T-helper 9 cell (primary cell): ENCODE measurements at places on chromosomes 11 and 22.

- no peak for DNase-seq
Measured at GRCh38 chr22:17974087-17974486, 50.3 kb downstream of the MICAL3 start.

GRCh38 chr22:36900880-36901279, 12.5 kb upstream of the CSF2RB start:
- no peak for DNase-seq

GRCh38 chr11:45163956-45164575, 17.6 kb downstream of the PRDM11 start:
- DNase-seq = no peak

- no peak for DNase-seq
Measured at GRCh38 chr22:36761553-36762240, 14.2 kb downstream of the IFT27 start.

GRCh38 chr11:45025716-45026492, 75.2 kb upstream of the TP53I11 start:
- DNase-seq = no peak

- no peak for DNase-seq
Measured at GRCh38 chr11:14529321-14529720, 9.1 kb upstream of the PSMA1 start.

DNA sequence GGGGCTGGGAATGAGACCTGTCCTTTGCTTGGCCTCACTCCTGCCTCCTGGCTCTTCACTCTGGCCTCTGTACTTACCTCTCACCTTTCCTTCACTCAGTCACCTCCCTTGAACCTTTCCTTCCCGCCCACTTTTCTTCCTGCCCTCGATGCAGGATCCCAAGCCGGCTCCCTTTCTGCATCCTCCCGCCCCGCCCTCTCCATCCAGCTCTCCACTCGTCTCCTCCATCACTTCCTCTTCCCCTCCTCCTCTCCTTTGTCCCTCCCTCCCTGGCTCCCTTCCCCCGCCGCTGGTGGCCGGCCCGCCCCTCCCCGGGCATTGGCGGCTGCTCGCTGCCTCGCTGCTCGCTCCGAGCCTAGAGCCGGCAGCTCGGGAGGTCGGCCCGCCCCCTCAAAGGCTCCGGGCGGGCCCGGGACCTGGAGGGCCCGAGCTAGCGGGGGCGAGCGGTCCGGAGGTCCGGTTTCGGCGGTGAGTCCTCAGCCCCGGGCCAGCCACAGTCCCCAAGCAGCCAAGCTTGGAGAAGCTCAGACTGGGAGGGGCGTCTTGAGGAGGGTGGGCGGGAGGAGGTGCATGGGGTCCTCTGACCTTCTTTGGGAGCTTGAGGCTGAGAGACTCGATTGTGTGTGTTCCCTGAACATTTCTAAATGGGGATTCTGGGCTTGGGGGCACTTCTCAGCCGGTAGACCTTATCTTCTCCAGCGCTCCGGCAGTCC, 13.8 kb downstream of the PHLDB1 start:
- DNase-seq = no peak
